ENCODE measurements at places on chromosomes 3 and 15.

DNA sequence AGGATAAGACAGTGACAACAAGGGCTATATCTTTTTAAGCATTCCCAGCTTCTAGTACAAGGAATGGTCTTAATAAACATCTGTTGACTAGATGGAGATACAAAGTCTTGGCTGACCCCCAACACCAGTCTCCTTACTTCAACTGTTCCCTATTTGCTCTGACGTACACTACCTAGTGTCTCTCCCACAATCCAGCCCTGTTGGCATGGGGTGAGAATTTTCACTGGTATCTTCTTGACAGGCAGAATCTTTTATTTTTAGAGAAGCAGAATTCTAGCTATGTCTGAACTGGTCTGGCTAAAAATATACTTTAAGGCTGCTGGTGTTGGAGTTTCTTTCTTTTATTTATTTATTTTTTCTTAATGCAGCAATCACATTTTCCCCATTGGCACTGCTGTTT, 82.0 kb downstream of the ETFA start:
- DNase-seq = no peak

- no peak for DNase-seq
Measured at GRCh38 chr3:24264748-24265158, 229.9 kb downstream of the THRB start.

GRCh38 chr3:71453822-71454511, 129.6 kb downstream of the FOXP1 start:
- no peak for DNase-seq

- no peak for DNase-seq
Measured at GRCh38 chr15:75348562-75349350, 1.9 kb downstream of the NEIL1 start.

- no peak for DNase-seq
Measured at GRCh38 chr3:69579306-69580041, 159.8 kb upstream of the MITF start.

DNA sequence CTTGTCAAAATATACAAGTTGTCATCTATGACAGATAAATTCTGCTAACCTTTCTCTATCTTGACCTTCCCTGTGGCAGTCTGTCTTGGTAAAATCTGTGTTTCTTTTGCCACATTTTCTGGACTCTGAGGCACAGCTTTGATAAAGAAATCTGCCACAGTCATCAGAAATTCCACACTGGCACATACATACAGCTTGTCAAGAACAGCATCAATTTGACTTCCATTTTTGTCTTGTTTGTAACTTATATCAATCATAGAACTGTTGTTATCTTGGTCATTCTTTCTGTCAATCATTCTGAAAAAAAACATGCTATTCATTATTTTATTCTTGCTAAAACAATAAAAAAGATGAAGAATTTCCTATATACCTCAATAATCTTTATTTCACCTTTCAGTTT, 130.8 kb downstream of the VPS13C start:
- DNase-seq = no peak

GRCh38 chr3:126781406-126781805, 77.4 kb downstream of the CHCHD6 start:
- no peak for DNase-seq

- peak; percentile 74 for DNase-seq
Measured at GRCh38 chr3:32817558-32818228, at the start of gene TRIM71. TSS of gene TRIM71 (plus strand) at chr3:32817997. CDS start at chr3:32818081, 84 bp downstream.

- DNase-seq = no peak
Measured at GRCh38 chr15:69859866-69860265, 237.9 kb downstream of the TLE3 start.

- DNase-seq = no peak
Measured at GRCh38 chr3:158571969-158572765, 1.2 kb downstream of the MLF1 start.

DNA sequence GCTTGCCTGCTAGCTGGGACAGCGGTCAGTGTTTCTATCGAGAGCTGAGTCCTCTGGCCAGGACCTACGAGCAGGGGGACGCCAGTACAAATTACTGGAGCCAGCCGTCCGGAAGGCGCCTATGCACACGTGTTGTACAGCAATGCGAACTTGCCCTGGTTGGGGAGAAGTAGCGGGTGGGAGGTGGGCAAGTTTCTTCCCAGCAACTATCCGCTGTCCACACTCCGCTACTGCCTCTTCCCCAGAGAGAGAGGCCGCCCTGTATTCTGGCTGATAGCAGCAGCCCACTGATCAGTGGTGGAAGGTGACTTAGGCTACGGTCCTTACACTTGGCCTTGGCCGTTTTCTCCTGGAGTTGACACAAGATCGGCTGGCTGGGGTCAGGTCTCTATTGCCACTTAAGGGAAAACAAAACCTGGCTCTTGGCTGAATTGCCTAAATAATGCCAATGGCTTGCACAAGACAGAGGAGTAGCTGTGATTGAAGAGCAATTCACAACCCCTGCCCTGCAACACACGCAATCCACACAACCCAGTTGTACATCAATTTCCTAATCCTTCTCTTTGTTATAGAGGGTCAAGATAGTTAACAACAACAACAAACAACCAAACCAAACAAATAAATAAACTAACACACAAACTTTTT, 12.8 kb upstream of the SHC4 start:
- DNase-seq = no peak

- DNase-seq = no peak
Measured at GRCh38 chr15:53434174-53434678, 325.2 kb downstream of the WDR72 start.

- DNase-seq = no peak
Measured at GRCh38 chr3:37198996-37199395, 24.6 kb upstream of the LRRFIP2 start.

- no peak for DNase-seq
Measured at GRCh38 chr3:55160241-55160983, 232.6 kb upstream of the LRTM1 start.

DNA sequence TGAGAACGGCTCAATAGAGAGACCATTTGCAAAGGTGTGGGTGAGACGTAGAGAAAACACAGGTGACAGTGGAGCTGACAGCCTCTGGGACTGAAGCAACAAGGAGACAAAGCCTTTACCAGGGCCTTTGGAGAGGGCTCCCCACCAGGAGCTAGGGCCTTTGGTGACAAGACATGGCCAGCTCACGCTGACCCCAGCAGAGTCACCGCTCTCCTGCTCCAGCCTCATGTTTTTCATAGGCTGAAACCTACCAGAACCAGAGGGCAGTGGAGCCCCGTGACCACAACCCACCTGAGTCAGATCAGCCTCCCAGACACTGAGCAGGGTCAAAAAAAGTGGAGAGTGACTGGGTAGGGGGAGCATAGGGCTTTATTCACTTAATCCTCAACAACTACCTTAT, 214.7 kb downstream of the SHQ1 start:
- DNase-seq = no peak

GRCh38 chr15:71547011-71547410, 263.3 kb upstream of the NR2E3 start:
- no peak for DNase-seq

- no peak for DNase-seq
Measured at GRCh38 chr3:187242435-187242834, 45.1 kb downstream of the RTP1 start.

All from mesenteric fat pad (tissue), 1 donor.